ENCODE measurements at places on chromosomes 7 and 10.
A peak's percentile ranks its signal among the peaks of the same experiment; 100 is the strongest.

- DNase-seq = no peak
These were observed 36.7 kb upstream of the SNX13 start for GRCh38 chr7:17976952-17977351.

GRCh38 chr10:48459270-48460150 lies 145.4 kb downstream of the ARHGAP22 start:
- DNase-seq = no peak

GRCh38 chr7:31550432-31550831 lies 36.5 kb downstream of the ITPRID1 start:
- DNase-seq = no peak

GRCh38 chr7:108283252-108283651 lies 153.1 kb upstream of the LAMB4 start:
- DNase-seq = no peak

GRCh38 chr7:155831807-155832524 lies 19.7 kb upstream of the SHH start:
- no peak for DNase-seq

- no peak for DNase-seq
These were observed 117.1 kb upstream of the DPP6 start for GRCh38 chr7:153935095-153935494.

- no peak for DNase-seq
These were observed 45.7 kb downstream of the DCLRE1A start for GRCh38 chr10:113808168-113808567.

DNA sequence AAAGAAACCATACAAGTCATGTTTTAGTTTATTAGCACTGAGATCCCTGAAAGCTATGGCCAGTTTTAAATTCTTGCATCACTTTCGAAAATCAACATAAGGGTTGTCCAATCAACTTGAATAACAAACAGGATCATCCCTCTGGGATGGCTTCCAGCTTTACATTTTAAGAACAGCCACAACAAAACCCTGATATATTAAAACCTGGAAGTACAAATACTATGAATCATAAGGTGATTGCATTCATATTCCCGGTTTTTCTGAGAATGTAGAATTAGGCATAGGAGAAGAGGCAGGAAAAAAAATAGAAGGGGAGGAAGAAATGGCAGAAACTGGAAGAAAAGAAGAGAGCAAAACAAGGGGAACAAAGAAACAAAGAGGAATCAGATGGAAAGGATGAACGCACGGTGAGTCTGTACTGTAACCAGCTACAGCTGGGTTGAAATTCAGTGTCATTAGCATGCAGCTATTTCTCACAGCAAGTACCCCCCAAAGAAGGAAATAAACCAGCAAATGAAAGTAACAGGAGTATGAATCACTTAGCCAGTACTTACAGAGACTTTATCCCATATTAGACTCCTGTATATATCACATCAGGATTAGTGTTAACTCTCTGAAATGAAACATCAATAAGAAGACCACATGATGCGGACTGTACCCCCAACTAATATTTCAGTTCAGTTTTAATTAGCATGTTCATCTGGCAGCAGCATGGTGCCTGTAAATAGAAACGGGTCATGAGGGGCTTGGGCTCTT lies 301.3 kb downstream of the RNLS start:
- DNase-seq = no peak

- DNase-seq = no peak
These were observed 368.4 kb downstream of the TFEC start for GRCh38 chr7:115662120-115662519.

DNA sequence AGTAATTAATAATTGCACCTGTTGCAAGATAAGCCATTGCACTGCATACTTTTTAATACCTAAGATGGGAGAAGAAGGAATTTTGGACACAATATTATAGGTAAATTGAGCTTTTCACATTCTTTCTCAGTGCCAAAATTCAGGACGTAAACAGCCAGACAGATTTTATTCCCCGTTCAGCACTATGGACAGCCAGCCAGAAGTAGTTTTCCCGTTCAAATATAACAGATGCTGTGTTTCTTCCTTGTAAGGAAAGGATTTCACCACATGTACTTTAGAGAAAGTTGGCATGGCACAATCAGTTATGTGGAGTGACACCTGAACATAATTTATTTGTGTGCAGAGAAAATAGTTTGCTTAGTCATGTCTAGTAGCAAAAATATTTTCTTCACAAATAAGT lies 34.8 kb downstream of the SEMA3E start:
- no peak for DNase-seq

DNA sequence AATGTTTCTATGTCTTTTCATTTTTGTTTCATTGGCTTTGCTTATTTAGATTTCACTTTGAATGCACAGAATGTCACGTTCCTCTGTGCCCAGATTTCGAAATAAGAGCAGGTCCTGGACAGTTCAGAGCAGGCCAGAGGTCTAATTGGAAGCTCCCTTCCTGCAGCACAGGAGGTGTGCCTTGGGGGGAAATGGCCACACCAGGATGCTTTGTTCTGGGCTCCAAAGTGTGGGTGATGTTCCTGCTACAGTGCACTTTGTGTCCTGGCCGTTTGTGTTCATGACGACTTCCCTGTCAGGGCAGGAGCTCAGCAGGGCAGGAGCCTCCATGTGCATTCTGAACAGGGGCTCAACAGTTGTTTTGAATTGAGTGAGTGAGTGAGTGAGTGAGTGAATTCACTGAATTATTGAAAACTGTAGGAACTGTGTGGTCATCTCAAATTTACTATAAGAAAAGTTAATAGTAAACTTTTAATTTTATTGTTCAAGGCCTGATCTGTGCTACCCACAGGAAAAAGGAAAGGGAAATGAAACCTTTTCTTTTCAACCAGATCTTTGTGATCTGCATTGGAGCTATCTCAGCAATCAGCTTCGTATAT lies 109.5 kb upstream of the GJD4 start:
- no peak for DNase-seq

DNA sequence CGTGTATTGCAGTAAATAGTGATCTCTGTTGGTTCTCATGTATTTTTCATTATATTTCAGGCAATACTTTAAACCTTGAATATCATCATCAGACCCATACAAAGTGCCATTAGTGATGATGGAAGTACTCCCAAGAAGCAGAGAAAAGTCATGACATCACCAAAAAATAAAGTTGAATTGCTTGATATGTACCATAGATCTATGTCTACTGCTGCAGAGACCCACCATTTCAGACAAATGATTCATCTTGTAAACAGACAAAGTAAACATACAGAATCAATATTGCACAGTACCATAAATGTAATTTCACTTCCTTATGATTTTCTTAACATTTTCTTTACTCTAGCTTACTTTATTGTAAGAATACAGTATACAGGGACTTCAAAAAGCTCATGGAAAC lies 347.8 kb downstream of the IPMK start:
- DNase-seq = no peak

DNA sequence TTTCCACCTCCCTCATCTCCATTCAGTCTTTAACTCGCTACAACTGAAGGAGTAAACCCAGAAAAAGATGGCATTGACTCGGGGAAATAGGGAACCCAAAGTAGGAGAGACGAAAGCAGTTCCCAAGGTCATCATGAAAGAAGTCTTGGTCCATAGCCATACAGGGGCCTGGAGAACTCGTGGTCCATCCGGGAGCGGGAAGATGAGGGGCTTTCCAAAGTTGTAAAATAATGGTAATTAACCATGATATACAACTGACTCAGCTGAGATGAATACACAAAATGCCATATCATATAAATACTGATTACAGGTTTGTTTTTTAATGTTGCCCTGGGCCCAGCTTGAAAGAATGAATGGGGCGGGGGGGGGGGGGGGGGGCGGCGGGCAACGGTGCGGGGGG lies 32.3 kb downstream of the RBM17 start:
- no peak for DNase-seq

DNA sequence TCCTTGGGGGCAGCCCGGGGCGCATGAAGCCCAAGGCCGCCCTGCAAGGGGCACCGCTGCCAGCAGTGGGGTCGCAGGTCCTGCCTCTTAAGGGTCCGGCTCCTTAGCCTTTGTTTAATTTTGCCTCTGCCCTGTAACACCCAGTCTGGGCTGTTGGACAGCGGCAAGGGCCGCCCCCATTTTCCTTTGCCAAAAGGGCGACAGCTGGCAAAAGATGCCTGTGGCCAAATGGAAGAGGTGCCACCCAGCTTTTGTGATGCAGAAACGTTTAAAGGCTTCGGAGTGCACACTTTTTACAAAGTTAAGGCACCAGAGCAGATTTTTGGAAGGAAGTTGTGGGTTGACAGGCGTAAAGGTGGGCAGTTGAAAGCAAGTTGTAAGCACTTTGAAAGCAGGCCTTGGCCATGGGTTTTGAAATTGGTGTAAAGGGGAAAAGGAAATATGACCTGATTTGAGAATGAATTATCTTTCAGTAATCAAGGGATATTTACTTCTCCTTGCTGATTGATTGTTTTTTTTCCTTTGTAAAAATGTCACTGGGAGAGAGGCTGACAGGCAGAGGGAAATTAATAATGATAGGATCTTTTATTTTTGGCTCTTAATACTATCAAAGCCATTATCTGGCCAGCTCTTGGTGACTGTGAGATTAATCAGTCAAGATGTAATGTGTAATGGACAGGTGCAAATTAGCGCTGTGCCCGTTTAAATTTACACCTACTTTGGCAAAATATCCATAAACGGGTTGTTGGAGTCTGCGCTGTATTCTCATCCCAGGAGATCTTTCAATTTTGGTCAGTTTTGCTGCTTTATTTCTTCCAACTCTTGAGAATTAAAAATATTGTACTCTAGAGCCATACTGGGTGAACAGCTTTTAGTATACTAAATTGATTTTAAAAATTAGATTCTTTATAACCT lies 1.2 kb downstream of the CASD1 start:
- DNase-seq = peak; percentile 15

GRCh38 chr10:69879634-69880257 lies 78.0 kb downstream of the COL13A1 start:
- DNase-seq = no peak

DNA sequence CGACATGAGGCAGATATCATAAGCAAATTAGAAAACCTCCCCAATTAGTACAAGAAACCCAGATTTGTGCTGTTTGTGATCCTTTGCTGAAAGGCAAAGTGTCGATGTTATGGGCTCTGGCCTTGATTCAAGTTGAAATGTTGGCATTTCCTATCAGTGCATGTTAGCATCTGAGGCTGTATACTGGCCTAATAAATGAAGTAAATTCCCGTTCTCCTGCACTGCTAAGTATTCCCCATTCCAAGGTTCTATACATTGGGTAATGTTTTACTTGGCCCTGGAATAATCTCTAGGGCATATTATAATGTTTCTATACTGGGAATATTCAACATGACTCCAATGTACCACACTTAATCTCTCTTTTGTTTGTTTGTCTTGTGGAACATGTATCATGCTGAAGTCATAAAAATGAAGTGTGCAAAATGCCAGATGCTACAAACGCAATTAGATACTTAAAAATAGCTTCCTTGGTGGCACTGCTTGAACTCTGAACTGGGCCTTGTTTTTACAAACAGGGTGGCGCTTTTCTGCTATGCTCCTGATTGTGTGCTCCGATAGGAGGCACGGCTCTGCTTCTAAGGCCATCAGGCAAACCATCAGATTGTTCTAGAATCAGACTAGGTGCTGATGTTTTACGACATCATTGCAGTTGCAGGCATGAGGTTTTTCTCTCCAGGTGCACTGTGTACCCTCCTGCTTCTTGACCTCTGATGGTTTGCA lies 156.7 kb upstream of the TCF7L2 start:
- no peak for DNase-seq
